AG09319 (cell line): ENCODE measurements at places on chromosomes 6 and 20.

DNA sequence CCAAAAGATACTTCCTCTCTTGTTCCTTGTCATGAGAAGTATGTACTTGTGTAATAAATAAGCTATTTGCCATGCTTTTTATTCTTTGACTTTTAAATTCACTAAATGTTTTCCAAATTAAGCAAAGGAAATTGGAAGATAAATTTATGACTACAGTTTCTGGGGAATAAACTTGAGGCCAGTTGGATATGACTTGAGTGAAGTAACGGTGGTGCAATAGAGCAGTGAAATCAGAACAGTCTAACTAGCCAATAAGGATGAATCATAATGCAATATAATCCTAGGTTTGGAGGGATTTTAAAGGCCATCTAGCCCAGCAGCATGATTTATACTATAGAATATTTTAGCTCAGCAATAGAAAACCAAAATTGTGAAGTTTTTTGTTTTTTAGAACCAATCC, 183.8 kb upstream of the TCF21 start:
- peak; percentile 76 for DNase-seq

DNA sequence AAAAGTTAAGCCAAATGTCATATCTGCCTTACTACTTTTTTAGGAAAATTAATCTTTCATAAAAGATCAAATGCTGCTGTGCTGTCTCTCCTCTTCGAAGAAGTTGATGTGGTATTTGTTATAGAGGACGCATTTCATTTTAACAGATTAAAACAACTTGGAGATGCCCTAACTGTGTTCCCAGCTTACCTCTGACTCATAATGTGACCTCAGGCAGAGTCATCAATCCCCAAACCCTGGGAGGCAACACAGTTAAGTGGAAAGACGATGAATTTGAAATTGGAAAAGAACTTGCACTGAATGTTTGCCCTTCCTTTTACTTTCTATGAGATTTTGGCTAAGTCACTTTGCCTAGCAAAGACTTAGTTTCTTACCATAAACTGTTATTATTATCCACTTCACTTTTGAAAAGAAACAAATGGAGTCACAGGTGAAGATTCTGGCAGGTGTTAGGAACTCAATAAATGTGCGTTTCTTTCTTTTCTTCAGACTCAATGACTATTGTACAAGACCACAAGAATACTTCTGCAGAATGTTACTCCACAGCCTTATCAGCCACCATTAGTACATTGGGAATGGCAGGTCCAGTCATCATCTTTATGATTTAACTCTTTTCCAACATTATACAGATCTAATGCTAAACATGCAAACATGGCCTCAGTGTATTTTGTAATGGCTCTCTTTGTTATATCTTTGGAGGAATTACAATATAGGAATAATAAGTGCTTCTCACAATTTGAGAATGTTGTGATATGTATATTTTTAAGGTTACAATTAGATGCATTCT, 102.6 kb downstream of the COL21A1 start:
- peak; percentile 4 for DNase-seq

- no peak for DNase-seq
These were observed 603.3 kb upstream of the PTCHD4 start for GRCh38 chr6:48714250-48714649.

GRCh38 chr6:168122521-168122920, 43.5 kb upstream of the FRMD1 start:
- DNase-seq, result no peak

- DNase-seq, result no peak
These were observed 32.1 kb upstream of the PPP1R3G start for GRCh38 chr6:5053038-5053437.

DNA sequence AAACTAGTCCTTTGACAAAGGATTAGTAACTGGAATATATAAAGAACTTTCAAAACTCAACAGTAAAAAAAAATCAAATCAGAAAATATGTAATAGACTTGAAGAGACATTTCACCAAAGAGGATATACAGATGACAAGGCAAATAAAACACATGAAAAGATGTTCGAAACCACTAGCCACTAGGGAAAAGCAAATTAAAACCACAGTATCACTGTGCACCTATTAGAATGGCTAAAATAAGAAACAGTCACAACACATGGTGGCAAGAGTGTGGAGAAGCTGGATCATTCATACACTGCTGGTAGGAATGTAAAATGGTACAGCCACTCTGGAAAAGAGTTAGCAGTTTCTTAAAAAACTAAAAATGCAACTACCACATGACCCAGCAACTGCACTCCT, 14.9 kb downstream of the ZBTB2 start:
- DNase-seq, result no peak

- no peak for DNase-seq
These were observed 124.0 kb upstream of the STXBP5 start for GRCh38 chr6:147080225-147080624.

GRCh38 chr20:34915131-34915530, 38.7 kb downstream of the ACSS2 start:
- DNase-seq, result no peak

DNA sequence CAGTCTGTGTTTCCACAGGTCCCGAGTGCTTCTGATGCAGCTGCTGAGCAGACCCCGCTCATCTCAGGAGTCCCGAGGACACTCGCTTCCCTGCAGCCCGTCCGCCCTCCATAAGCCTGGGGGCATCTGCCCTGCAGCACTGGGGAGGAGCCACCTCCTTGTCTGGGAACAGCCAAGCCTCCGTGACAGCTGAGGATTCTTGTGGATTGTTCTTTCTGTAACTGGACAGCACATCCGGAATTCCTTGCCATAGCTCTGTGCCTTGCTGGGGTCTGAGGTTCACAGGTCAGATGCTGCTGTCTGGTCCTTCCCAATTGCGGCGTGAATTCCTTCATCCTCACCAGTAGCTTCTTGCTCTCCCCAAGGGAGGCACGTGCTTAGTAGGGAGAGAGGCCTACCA, 38.4 kb upstream of the FNDC1 start:
- DNase-seq, result no peak

GRCh38 chr6:43713643-43714310, 26.2 kb upstream of the MRPS18A start:
- no peak for DNase-seq

- no peak for DNase-seq
These were observed 6.3 kb downstream of the BCL2L1 start for GRCh38 chr20:31716351-31716750.
